Stimulated activated CD4-positive, alpha-beta T cell treated with anti-CD3 and anti-CD28 coated beads, TNF-alpha, amount 100 ng/mL, for 4 hours (primary cell): ENCODE measurements at places on chromosomes 2 and 18.

- no peak for DNase-seq
Observed at GRCh38 chr2:182586426-182586825, 129.6 kb upstream of the DNAJC10 start.

DNA sequence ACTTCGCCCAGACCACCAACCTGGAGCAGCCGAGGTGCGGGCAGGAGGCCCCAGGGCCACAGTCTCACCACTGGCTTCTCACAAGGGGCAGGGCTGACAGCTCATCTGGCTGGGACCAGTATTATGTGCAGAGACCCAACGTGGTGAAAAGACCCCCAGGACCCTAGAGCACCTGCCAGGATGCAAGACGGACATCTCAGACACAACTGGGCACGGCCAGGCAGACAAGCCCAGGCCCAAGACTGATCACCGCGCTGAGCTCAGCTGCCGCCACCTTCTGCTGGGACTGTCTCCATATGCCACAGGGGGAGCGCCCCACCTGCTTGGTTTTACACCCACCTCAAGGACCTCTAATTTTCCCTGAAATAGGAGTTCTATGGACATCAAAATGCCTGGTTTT is 23.2 kb downstream of the HDAC4 start:
- DNase-seq = no peak

- DNase-seq = no peak
Observed at GRCh38 chr2:59307196-59307595, 1066.1 kb upstream of the FANCL start.

- no peak for DNase-seq
Observed at GRCh38 chr2:36670881-36671595, 25.5 kb upstream of the VIT start.

DNA sequence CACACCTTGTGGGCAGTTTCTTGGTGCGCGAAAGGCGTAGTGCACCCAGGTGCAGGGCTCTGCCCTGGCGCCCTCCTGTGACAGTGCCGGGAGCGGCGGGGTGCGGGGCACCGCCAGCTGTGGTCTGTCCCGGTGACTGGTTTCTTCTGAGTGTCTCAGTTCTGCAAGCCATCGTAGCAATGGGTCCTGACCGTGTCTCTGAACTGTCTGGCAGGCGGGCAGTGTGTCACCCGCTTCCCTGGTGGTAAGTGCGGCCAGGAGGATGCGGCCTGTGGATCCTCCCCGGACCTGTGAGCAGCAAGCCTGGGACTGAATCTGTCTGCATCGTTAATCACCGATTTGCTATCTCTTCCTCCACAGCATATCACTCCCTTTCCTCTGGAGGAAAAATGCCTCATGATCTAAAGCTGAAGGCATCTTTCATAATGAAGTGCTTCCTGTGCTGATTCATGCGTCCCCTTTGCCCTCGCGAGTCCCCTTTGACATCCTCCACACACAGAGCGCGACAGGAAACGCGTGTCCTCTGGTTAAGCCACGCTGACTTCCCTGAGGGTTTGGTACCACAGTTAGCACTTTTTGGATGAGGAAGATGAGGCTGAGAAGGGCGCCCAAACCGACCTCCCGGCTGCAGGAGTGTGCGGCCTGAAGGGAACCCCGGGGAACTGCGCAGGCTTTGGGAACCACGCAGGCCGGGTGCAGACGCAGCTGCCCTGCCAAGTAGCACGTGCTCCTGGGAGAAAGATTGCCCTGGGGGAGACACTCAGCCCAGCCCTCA is 416.0 kb upstream of the HS6ST1 start:
- DNase-seq = no peak

- DNase-seq = no peak
Observed at GRCh38 chr18:58965291-58966004, 100.8 kb downstream of the ZNF532 start.

- DNase-seq = no peak
Observed at GRCh38 chr2:9252002-9252357, 45.4 kb downstream of the ASAP2 start.
